Left cardiac atrium (tissue), 4 donors: ENCODE measurements at places on chromosomes 6 and 20. TPM values are rescaled to one million over a fixed set of nuclear protein-coding genes. Genes with fewer than 3 reads are reported as not detected.

DNA sequence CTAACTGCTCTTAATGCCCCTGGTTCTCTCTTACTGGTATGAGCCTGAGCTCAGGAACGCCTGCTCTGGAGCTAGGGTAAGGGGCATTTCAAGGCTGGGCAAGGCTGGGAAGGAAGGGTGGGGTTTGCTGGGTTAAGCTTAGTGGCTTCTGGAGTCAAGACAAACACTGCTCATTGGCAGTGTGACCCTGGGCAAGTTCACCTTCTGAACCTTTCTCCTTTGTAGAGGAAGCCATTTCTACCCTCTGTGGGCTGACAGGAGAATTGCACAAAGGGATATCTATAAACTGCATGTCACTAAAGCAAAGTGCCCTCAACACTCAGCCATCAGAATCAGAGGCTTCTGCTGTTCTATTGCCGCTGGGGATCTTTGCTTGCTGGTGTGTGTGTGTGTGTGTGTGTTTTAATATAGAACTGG lies 20.3 kb upstream of the LRRN4 start:
- no peak for DNase-seq

The KIAA0408 gene
- 12.9 TPM for total RNA-seq

DNA sequence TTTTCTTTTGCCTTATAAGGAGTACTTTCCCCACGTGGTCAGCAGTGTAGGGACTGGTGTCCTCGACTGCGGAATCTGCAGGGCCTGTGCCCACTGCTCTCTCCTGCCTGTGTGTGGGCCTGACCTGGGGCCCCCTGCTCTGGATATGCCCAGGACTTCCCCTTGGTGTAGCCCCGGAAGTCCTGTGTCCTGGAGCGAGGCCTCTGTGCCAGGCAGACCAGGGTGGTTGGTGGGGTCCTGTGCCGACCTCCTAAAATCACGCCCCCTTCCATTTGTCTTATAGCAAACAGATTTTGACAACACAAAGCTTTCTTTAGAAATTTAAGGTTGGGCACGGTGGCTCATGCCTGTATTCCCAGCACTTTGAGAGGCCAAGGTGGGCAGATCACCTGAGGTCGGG lies 64.2 kb downstream of the DLL1 start:
- no peak for DNase-seq

DNA sequence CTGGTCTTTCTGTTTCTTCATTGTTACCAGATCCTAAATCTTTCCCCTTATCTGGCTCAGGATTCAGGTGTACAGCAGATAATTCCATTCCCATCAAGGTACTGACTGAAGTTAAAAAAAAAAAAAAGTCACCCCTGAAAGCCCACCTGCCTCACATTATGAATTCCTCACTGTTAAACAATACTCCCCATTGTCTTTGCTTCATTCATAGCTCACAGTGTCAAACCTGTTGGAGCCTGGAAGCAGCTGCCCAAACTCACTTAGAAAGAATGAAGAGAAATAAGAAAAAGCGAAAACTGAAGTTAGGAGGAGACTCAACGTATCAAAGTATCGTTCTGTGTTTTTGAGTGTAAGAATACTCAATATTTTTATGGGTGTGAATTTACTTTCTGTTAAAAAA lies 1.8 kb upstream of the DCBLD1 start:
- no peak for DNase-seq

DNA sequence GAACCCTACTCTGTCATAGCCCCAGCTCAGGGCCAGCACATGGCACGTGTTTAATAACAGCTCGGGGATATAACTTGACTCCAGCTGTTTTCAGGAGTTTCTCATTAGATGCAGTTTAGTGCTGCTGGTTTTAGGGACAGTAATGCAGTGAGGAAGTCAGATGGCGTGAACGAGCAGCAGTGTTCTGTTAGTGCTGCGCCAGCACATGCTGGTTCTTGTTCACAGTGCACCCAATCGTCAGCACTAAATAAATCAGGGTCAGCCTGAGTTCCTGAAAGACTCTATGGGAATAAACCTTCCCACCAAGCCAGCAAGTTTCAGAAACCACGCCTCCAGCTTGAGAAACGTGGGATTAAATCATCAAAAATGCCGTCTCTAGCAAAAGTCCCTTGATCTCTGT lies 235.9 kb upstream of the SUPT3H start:
- DNase-seq = peak; percentile 22

The ECT2L gene
- 0.62 TPM for total RNA-seq

DNA sequence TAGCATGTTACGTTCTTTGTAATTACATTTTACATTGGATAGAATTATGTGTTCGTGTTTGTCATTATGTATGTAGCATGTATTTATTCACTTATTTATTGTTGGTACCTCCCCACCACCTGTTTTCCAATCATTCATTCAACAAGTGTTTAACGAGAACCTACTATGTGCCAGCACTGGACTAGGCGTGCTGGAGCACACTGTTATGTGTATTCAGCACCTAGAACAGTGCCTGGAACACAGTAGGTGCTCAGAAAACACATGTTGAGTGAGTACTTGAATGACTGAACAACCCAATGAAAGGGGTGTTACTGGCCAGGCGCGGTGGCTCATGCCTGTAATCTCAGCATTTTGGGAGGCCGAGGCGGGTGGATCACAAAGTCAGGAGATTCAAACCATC lies 11.3 kb downstream of the ETV7 start:
- DNase-seq = no peak

DNA sequence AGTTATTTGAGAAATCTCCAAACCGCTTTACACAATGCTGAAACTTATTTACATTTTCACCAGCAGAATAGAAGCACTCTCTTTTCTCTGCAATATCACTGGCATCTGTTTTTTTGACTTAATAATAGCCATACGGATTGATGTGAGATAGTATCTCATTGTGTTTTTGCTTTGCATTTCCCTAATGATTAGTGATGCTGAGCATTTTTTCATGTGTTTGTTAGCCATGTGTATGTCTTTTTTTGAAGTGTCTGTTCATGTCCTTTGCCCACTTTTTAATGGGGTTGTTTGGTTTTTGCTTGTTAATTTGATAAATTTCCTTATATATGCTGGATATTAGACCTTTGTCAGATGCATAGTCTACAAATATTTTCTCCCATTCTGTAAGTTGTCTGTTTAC lies 73.6 kb downstream of the FBXO5 start:
- no peak for DNase-seq

The SAMD3 gene
- total RNA-seq = 0.42 TPM

GRCh38 chr6:146664871-146665360 lies 66.1 kb downstream of the ADGB start:
- no peak for DNase-seq

GRCh38 chr6:14857001-14857400 lies 388.9 kb upstream of the JARID2 start:
- DNase-seq = no peak

The SLC24A3 gene
- 4.1 TPM for total RNA-seq

- peak; percentile 5 for DNase-seq
Observed at GRCh38 chr6:170257376-170257775, 33.5 kb downstream of the DLL1 start.

- no peak for DNase-seq
Observed at GRCh38 chr6:81818901-81819361, 66.5 kb upstream of the TENT5A start.

The SLC35D3 gene
- total RNA-seq = not detected
